Aorta (tissue), 5 donors: ENCODE measurements at places on chromosomes 5 and 9. TPM values are rescaled to one million over a fixed set of nuclear protein-coding genes. Genes with fewer than 3 reads are reported as not detected.

GRCh38 chr5:17269201-17269600, 51.8 kb downstream of the BASP1 start:
- no peak for DNase-seq

DNA sequence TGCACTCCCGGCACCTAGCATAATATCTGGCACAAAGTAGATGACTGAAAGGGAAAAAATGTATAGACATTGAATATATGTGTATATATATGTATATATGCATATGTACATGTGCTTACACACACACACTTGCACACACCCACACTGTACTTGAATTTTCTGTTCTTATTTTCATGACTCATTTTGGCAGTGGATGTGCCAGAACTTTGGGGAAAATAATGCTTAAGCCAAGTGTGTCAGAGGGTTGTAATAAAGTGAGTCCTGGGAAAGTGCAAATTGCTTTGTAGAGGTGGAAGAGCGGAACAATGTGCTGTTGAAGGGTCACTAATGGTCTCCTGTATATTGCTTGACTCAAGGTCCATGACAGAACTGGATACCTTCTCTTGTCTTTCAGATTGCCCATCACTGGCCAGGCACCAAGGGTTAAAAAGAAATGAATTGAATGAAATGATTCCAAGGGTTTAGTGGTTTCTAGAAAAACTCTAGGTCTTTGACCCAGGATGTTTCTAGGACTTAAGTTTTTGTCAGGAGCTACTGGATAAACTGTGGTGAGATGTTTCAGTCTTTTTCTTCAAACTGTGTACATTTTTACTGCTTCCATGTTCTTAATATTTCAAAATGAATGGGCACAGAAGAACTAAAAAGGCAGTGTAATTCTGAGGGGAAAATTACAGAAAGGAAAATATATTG, 129.9 kb upstream of the MOCS2 start:
- DNase-seq: no peak

DNA sequence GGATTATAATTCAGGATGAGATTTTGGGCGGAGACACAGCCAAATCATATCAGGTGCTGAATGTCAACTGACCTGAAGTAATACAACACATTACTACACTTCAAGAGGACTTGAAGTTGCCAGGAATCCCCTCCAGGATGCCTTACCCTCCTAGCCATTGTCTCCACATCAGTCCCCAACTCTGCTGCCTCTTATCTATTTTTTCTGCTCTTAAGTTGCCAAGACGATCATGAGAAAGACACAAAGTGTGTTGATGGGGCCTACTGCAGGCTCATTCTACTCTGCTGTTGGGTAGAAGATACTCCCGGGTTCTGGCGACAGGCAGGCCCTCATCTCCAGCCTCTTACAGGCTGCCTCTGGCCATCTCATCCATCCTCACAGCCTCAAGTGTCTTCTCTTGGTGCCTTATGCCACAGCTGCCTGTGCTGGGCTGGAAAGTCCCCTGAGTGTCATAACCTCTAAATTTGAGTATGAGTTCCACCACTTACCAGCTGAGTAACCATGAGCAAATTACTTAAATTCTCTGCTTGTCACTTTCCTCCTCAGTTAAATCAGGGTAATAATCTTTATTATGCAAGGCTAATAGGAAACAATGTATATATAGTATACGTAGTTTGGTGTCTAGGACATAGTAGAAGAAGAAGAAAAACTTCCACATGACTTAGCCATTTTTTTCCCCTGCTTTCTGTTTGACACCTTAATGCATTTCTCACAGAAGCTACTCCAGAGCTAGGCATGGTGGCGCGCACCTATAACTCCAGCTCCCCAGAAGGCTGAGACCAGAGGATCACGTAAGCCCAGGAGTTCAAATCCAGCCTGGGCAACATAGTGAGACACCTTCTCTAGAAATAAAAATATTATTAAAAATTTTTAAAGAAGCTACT, 73.0 kb upstream of the SNX2 start:
- DNase-seq: no peak

Gene ANKRD18A
- 0.18 TPM for total RNA-seq

- DNase-seq: no peak
Observed at GRCh38 chr9:134004881-134005280, 12.8 kb upstream of the VAV2 start.

DNA sequence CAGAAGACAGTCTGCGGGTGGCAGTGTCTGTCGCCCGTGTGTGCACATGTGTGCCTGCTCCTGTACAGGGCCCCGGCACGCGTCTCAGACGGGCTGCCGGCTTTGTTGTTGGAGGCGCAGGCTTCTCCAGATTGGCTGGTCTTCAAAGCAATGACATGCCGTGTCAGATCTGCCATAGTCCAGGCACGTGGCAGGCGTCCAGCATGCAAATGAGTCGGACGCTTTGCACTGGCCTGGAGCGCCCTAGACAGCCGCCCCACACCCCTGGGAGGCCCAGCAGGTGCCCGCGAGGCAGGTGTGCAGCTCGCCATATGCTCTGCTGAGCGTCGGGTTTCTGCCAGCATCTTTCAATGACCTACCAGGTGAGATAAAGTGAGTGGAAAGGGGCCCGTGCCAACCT, 71.5 kb downstream of the GADD45G start:
- no peak for DNase-seq

DNA sequence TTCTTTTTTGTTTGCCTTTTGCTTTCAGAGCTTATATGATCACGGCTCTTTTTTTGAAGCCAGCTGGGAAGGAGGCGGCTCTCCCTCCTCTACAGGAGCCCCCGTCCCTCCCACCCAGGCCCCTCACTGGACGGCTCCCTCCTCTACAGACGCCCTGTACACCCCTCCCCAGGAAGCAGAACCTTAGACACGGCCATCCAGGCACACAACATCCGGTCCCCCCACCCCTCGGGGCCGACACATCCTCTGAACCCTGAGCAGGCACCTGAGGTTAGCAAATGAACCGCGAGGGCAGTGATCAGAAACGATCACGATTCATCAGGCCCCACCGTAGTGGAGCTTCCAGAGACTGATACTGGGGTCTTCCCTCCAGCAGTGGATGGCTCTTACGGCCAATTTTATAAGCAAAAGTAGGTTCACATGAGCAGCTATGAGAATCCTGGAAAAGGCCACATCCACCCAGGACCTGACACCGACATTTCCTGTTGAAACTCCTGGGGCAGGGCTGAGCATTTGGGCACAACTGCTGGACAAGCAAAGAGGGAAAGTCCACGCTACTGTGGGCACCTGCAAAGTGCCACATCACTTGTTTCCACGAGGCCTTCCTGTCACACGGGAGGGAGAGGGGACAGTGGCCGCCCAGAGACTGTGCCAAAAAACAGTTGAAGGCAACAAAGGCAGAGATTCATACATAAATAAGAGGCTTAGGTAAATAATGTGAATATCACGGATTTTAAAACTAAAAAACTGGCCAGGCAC, 78.9 kb downstream of the SEMA4D start:
- peak; percentile 50 for DNase-seq

- no peak for DNase-seq
Observed at GRCh38 chr5:80916676-80917075, 43.5 kb upstream of the RASGRF2 start.

Gene HTR4
- 0.90 TPM for total RNA-seq

GRCh38 chr9:26310294-26310693, 582.3 kb downstream of the CAAP1 start:
- DNase-seq: no peak
